ENCODE measurements at places on chromosomes 6 and 20. TPM values are rescaled to one million over a fixed set of nuclear protein-coding genes. Genes with fewer than 3 reads are reported as not detected.

DNA sequence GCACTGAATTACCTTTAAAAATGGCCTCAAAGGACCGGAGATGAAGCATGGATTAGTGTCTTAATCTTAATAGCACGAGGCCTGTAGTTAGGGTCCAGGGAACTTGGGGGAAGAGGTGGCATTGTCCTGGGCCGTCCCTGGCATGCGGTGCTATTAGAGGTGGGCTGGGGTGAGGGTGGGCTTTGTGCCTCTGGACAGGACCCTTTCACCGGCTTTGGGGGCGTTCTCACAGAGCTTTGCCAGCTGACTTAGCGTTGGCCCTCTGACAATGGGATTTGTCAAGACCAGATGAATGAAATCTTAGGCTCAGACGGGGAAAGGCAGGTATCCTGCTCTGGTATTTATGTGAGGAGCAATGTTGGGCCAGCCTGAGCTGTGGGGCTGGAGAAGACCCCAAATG, 59.6 kb downstream of the ERMARD start:
- DNase-seq: no peak

GRCh38 chr20:15380770-15381169, 1043.4 kb upstream of the FLRT3 start:
- DNase-seq: no peak

DNA sequence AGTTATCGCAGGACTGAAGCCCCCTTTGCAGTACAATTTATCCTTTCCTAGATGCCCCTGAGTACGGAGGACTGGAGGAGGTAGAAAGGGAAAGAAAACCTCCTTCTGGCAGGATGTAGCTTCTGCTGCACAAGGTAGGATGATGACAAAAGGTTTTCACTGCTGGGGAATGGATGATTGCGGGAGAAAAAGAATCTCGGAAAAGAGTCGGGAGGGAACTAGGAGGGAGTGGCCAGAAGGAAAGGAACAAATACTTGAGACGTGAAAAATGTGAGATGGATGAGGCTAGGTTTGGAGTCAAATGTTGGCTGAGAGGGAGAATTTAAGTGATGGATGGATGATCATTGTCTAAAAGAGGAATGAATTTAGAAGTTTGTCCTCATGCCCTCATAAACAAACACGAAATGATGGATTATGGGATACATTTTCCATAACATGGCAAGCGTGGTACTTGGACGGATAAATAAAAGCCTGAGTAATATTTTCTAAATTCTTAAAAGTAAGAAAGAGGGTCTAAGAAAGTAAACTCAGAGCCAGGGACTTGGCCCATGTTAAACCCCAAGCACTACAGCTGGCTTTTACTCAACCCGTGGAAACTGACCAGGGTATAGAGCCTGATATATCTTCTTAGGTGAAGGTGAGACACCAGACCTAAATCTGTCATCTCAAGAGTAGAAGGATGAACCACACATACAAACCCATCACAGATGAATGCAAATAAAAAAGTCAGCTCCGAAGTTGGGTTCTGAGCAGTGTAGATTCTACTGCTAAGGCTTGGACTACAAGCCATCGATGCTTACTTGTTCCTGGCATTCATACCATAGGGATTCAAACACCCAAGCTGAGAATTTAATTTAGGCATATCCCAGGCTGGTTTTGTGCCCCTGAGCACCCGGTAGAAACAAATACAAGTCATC, 72.4 kb downstream of the HFE start:
- DNase-seq: peak; percentile 49

GRCh38 chr20:4918473-4918872, 82.8 kb downstream of the SLC23A2 start:
- no peak for DNase-seq

GRCh38 chr20:40591119-40591518, 97.9 kb downstream of the MAFB start:
- DNase-seq: no peak

GRCh38 chr6:15735567-15736265, 72.9 kb upstream of the DTNBP1 start:
- DNase-seq: peak; percentile 30

GRCh38 chr6:155066361-155066760, 71.2 kb downstream of the TIAM2 start:
- peak; percentile 48 for DNase-seq

- no peak for DNase-seq
These were observed 103.7 kb downstream of the TPBG start for GRCh38 chr6:82467338-82467737.

- no peak for DNase-seq
These were observed 21.8 kb upstream of the BTBD3 start for GRCh38 chr20:11895861-11896387.

GRCh38 chr6:91911945-91912344, 1325.1 kb upstream of the MAP3K7 start:
- DNase-seq: no peak

- no peak for DNase-seq
These were observed 16.2 kb upstream of the RBL1 start for GRCh38 chr20:37111926-37112455.

DNA sequence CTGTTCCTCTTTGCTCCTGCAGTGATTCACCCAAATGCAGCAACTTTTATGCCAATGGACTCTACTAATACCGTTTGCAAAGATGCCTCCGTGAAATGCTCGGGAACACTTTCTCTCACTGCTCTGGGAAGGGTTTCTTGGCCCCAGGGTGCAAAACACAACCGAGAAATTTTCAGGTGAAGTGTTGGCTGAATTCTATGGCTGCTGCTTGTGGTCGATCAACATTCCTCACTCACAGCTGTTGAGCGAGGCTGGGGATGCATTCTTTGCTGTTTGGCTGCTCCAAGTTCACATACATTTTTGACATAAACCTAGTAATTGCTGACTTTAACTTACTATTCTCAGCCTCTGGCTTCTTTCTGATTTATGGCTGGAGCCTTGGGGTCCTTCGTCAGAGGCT, 342.0 kb upstream of the CHD6 start:
- no peak for DNase-seq

DNA sequence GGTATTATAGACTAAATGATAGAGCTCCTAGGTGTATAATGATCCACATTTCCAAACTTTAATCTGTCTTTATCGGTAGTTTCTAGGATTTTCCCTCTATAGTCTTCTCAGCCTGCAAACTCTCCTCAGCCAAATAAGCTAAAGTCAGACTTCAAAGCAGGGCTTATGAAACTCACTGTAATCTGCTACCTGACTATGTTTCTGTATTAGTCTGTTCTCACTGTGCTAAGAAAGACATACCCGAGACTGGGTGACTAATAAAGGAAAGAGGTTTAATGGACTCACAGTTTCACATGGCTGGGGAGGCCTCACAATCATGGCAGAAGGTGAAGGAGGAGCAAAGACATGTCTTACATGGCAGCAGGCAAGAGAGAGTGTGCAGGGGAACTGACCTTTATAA, 928.7 kb upstream of the ADGRB3 start:
- DNase-seq: no peak

- DNase-seq: no peak
These were observed 21.5 kb downstream of the LAMA4 start for GRCh38 chr6:112232845-112233256.

GRCh38 chr6:51910851-51911250, 176.6 kb downstream of the PKHD1 start:
- DNase-seq: no peak

DNA sequence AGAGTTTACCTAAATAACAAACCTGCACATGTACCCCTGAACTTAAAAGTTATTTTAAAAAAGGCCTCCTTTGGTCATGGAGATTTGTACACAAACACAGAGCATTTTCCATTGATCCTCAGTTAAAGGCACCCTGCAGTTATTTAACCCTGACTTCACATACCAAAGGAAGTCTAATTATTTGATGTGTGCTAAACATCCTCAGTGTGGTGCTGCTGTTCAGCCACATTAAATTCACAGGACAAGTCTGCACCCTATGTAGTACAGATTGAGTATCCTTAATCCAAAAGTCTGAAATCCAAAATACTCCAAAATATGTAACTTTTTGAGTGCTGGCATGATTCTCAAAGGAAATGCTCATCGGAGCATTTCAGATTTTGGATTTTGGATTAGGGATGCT, 21.4 kb downstream of the KCNQ5 start:
- DNase-seq: no peak

Gene DUSP15
- polyA plus RNA-seq: 23.0 TPM

Gene FAM83C
- polyA plus RNA-seq: not detected

Gene CRISP3
- polyA plus RNA-seq: 0.25 TPM

Data from renal pelvis (tissue), 12 donors.